ENCODE measurements at places on chromosomes 4 and X.

- DNase-seq = no peak
Measured at GRCh38 chrX:134146493-134146892, 90.5 kb upstream of the CCDC160 start.

GRCh38 chr4:85964298-85964697, 395.6 kb downstream of the MAPK10 start:
- no peak for DNase-seq

- no peak for DNase-seq
Measured at GRCh38 chr4:85430697-85431096, 44.3 kb upstream of the ARHGAP24 start.

GRCh38 chr4:173254646-173255045, 79.5 kb downstream of the HMGB2 start:
- no peak for DNase-seq

- no peak for DNase-seq
Measured at GRCh38 chr4:113504422-113504821, 257.1 kb downstream of the CAMK2D start.

DNA sequence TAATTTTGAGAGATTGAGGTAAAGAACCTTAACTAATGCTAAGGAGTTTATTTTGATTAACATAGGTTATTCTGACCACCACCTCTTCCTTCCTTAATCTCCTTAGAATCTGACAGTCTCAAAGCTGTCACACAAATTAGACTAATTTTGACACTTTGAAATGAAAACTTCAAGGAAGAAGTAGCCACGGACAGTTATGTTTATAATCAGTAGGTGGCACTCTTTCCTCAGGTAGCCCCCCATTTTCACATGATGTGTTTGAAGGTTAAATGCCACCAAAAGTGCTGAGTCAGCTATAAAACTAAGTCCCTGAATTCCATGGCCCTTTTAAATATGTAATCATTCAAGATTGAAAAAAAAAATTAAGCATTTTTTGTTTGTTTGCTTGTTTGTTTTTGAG, 22.4 kb downstream of the TMEM33 start:
- peak; percentile 14 for DNase-seq

- DNase-seq = no peak
Measured at GRCh38 chr4:177505171-177505615, 63.0 kb upstream of the AGA start.

DNA sequence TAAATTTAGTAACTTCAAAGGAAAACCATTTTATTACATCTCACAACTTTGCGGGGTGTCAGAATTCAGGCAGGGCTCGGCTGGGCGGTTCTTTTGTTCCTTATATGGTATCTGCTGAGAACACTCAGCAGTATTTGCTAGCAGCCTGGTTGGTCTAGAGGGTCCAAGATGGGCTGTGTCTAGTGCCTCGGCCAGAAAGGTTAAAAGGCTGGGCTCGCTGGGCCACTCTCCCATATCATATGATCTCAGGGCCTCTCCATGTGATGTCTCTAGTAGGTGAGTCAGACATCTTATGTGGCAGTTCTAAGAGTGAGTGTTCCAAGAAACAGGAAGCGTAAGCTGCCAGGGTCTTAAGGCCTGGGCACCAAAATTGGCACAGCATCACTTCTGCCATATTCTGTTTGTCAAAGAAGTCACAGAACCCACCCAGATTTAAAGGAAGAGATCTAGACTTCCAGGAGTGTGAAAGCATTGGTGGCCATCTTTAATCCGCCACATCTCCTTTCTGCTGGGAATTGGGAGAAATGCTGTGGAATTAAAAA, 100.9 kb upstream of the ATP6AP2 start:
- no peak for DNase-seq

Measured in cerebellar cortex (tissue), 1 donor.